ENCODE measurements at places on chromosomes 12 and 14.

GRCh38 chr14:39666386-39666785, 234.2 kb upstream of the FBXO33 start:
- DNase-seq, result no peak

- no peak for DNase-seq
These were observed 40.1 kb downstream of the WASHC3 start for GRCh38 chr12:102021540-102022246.

- no peak for DNase-seq
These were observed 44.5 kb downstream of the FOXA1 start for GRCh38 chr14:37550511-37550910.

DNA sequence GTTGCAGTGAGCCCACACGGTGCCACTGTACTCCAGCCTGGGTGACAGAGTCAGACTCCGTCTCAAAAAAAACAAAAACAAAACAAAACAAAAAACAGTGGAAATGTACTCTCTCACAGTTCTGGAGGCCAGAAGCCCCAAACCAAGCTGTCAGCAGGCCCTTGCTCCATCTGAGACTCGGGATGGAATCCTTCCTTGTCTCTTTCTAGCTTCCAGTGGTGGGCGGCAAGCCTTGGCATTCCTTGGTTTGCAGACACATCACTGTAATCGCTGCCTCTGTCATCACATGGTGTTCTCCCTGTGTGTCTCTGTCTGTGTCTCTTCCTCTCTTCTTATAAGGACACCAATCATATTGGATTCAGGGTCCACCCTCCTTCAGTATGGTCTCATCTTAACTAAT, 6.4 kb downstream of the TNS2 start:
- DNase-seq, result no peak

- DNase-seq, result no peak
These were observed 179.7 kb downstream of the RAD51B start for GRCh38 chr14:67999290-67999689.

- DNase-seq, result no peak
These were observed 325.1 kb downstream of the ALG10 start for GRCh38 chr12:34347367-34347766.

DNA sequence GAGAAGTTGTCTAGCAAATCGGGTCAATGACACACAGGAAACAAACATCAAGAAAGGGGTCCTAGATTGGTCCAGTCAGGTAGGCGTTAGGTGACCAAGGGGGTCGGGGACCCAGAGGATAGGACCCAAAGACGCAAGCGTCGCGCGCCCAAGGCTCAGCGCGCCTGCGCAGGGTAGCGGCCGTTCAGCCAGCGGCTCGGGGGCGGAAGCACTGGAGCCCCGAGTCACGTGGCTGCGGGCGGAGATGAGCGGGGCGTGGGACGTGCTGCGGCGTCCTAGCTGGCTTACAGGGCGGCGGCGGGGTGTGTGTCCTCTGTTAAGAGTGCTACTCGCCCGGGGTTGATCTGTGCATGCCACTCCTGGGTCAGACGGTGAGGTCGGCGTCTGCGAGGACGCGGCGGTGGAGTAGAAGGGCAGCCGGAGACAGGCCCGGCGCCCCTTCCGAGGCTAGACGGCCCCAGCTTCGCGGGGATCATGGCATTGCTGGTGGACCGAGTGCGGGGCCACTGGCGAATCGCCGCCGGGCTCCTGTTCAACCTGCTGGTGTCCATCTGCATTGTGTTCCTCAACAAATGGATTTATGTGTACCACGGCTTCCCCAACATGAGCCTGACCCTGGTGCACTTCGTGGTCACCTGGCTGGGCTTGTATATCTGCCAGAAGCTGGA, at the start of gene SLC35E3:
SLC35E3 (plus strand) TSS at position 273 of the 668 bp plus-strand sequence; CDS start at position 475, 202 bp downstream.
- peak; percentile 91 for DNase-seq

GRCh38 chr14:90814806-90815571, 1.2 kb downstream of the TTC7B start:
- DNase-seq, result no peak

DNA sequence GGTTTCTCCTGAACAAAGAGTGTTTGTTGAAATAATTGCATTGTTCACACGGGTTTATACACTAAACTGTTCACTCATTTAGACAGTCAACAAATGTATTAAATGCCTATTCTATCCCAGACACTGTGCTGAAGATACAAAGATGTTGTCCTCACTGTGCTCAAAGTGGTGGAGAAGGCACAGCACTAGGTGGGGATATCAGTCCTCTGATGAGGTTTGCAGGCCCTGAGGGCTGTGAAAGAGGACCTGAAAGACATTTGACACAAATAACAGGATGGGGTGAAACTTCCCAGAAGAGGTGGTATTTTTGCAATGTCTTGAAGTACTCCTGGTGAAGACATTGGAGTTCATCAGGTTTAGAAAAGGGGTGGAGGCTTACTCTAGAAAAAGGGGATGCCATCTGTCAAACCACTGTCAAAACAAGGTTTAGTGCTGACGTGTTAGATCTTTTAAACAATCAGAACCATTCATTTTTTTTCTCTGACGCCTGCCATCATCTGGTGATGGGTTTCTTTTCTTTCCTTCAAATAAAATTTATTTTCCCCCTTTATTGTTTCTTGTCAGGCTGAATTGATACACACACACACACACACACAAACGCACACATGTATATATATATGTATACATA, 69.5 kb downstream of the ACSS3 start:
- DNase-seq, result no peak

DNA sequence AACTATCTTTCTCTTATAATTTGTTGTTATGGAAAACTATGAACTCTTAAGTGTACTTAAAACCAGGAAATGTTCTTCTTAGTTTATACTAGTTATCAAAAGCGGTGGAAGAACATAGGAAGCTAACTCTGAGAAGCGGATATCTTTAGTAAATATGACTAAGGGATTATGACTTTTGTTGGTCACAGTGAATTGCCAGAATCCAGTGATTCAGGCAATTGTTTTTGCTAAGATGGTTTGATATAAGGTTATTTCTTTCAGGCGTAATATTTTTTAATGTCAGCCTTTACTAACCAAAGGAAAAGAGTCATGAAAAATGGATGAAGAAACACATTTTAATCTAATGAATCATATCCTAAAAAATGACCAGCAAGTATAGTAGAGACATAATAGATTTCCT, 473.5 kb downstream of the FOXG1 start:
- DNase-seq, result no peak

- DNase-seq, result no peak
These were observed 158.8 kb upstream of the PRMT8 start for GRCh38 chr12:3332188-3332587.

GRCh38 chr14:72543341-72543740, 350.6 kb downstream of the DPF3 start:
- no peak for DNase-seq

- DNase-seq, result no peak
These were observed 66.3 kb upstream of the SOX5 start for GRCh38 chr12:24015833-24016160.

Measured in activated T-helper 1 cell treated with anti-CD3 and anti-CD28 coated beads, Interleukin-12 subunit alpha, Interleukin-12 subunit beta, Interleukin-2, Interleukin-4 antibody, amounts not matched to agents 30 ng/mL and 10 ng/mL and 1 ng/mL, durations not matched to agents 14 hours and 24 hours and 36 hours (primary cell).